ENCODE measurements at places on chromosomes 6 and 20.
A peak's percentile ranks its signal among the peaks of the same experiment; 100 is the strongest.

- ATAC-seq: no peak
These were observed 809.3 kb downstream of the HACE1 start for GRCh38 chr6:104050455-104050854.

DNA sequence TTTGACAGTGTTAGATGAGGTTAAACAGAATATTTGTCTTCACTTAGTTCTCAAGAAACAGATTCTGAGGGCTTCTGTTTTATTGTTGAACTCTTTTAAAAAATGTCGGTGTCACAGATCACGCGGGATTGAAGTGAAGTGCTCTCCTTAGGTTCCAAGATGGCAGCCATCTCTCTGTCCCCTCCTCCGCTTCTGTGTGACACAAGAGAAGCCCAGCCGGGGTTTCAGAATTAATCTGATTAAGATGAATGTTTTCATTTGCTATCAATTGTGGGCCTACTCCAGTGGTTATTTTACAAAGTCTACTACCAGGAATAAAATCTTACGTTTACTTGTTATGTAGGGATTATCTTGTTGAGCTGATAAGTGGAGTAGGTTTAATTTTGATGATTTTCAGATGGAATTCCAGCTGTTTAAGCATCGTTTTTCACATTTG is 10.9 kb downstream of the HIVEP1 start:
- no peak for ATAC-seq

DNA sequence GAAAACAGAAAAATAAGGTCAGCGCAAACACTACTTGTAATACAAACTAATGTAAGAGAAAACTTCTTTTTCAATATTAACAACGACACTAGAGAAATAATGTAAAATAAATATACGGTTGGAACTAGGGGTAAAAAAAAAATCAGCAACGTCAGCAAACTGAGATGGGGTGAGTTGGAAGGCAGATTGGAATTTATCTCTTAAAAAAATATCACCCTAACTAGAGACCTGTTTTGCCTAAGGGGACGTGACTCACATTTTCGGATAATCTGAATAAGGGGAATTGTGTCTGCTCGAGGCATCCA is 705 bp upstream of the UTRN start:
- no peak for ATAC-seq

GRCh38 chr6:149458806-149459205 is 26.0 kb downstream of the ZC3H12D start:
- ATAC-seq: no peak

DNA sequence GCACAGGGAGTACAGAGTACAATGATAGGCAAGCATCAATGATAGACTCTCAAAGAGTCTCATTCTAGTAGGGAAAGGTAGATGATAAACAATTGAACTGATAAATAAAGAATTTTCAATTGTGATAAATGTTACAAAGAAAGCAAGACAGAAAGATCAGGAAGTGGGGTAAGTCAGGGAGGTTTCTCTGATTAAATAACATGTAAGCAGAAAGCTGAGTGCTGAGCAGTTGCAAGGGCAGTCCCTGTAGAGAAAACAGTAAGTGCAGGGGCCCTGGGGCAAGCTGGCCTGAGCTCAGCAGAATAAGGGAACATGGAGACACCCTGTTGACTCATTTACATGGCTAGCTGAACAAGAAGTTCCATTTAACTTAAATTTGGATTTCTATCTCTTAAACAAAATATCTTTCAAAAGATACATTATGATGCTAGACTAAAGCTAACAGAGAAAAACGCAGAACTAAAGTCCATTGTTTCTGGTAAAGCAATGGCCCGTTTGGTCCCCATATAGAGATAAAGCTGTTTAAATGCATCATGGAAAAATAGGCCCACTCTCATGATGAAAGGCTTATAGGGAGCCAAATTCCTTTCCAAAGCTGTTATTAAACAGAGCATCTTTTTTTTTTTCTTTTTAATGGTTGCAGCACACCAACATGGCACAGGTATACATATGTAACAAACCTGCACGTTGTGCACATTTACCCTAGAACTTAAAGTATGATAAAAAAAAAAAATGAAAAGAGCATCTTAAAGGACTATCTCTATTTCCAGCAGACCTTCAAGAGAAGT is 5.3 kb upstream of the TNFAIP3 start:
- no peak for ATAC-seq

DNA sequence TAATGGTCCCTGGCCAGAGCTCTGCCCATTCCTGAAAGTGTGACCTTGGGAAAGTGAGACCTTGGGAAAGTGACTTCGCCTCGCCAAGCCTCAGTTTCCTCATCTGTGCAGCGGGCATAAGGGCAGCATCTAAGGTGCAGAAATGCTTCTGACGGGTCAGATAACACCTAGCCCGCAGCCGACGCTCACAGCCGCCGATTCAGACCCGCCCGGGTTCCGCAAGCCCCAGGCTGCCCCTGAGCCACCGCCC is 486 bp downstream of the FKBP1A start:
- peak; percentile 25 for ATAC-seq

DNA sequence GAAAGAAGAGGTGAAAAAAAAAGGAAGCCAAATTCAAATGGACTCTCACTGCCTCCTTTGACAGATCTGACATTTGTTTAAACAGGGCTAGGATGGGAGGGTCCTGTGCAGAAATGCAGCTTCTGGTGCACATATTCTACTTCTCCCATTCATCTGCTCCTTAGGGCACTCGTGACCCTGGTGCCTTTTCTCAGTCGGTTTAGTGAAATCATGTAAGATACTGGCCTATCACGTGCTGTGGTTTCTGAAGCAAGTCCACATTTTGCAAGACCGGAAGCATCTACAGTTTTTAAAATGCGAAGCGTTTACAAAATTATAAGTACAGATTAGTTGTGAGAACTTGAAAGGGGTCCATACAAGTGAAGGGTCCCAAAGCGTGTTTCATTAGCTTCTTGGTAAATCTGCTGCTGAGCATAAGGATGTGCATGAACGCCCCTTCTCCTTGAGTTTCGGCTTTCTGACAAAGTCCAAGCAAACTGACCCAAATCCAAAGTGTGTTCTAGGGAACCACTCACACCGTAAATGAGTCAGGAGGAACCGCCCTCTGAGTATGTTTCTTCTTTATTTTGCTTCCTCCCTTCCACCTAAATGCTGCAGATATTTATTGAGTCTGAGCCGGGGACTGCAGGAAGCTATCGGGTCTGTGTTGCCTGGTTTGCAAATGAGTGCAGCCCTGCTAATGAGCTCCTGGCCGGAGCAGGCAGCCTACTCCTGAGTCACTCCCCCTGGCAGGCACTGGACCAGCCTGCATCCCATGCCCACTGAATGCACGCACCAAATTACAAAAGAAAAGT is 323.8 kb upstream of the JARID2 start:
- ATAC-seq: no peak

GRCh38 chr20:49161428-49162152 is 26.5 kb downstream of the STAU1 start:
- ATAC-seq: no peak

GRCh38 chr6:150894935-150895552 is 29.5 kb downstream of the MTHFD1L start:
- ATAC-seq: peak; percentile 93

DNA sequence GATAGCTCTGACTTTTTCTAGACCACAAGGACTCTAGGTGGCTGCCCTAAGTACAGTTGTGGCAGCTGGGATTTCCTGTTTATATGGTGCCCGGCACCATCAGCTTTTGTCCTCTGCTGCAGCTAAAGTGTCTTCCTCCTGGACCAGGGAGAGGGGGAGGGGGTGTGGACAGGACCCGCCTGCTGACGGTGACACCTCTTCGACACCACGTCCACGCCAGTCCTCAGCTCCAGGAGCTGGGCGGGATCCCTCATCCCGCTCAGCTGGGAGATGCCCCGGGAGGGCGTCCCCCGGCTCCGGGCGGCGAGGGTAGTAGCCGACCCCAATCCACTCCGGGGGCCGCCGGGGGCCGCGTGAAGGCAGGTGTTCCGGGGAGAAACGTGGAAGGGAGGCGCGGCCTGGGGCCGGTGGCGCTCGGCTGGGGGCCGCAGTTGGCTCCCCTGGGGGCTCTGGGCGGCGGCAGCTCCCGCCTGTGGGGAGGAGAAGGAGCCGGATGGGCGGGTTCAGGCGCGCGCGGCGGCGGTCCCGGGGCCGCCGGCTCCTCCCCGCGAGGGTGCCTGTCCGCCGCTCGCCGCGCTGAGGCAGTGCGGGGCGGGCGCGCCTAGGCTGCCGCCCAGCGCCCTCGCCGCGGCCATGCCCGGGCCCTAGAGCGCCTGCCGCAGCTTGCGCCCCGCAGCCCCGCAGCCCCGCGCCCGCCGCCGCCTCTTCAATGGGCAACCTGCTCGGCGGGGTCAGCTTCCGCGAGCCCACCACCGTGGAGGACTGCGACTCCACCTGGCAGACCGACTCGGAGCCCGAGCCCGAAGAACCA is at the start of gene OGFRL1:
Gene OGFRL1, plus strand, starts transcription at position 584 of the 811 bp plus-strand sequence. Its CDS starts 126 bp downstream, at position 710.
- ATAC-seq: peak; percentile 86

DNA sequence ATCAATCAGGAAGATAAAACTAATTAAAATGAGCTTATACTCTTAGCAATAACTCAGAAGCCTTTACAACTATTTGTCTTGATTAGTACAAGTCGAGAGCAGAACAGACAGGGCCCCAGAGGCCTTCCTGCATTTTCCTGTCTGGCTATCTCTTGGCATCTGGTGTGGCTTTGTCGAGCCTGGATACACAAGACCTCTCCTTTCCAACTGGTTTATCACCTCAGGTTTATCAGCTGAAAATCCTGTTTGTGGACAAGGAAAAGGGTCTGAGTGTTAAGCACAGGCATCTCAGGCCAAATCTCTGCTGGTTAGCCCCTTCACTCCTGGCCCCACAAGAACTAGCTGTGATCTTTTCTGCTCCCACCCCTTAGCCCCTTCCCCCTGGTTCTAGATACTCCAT is 32.6 kb downstream of the BAK1 start:
- no peak for ATAC-seq

GRCh38 chr20:39019805-39020325 is 57.7 kb downstream of the DHX35 start:
- peak; percentile 86 for ATAC-seq

DNA sequence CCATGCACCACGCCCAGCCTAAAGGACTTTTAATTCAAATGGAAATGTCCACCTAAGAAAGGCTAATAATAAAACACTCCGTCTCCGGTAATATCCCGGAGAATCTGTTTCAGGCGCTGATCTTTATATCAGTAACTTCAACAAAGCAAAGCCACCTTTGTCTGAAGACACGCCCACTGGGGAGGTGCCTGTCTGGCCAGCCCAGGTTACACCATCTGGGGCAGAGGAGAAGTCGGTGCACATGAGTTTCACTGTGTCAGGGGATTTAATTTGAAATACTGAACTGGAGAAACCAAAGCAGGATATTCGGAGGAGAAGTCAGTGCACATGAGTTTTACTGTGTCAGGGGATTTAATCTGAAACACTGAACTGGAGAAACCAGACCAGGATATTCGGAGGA is 9.4 kb downstream of the SERPINB6 start:
- no peak for ATAC-seq

GRCh38 chr6:33014841-33015634 is 5.6 kb upstream of the HLA-DOA start:
- ATAC-seq: peak; percentile 71

- no peak for ATAC-seq
These were observed 136.4 kb downstream of the EYA2 start for GRCh38 chr20:47031004-47031403.

GRCh38 chr6:110075406-110075805 is 97.3 kb downstream of the GPR6 start:
- no peak for ATAC-seq

DNA sequence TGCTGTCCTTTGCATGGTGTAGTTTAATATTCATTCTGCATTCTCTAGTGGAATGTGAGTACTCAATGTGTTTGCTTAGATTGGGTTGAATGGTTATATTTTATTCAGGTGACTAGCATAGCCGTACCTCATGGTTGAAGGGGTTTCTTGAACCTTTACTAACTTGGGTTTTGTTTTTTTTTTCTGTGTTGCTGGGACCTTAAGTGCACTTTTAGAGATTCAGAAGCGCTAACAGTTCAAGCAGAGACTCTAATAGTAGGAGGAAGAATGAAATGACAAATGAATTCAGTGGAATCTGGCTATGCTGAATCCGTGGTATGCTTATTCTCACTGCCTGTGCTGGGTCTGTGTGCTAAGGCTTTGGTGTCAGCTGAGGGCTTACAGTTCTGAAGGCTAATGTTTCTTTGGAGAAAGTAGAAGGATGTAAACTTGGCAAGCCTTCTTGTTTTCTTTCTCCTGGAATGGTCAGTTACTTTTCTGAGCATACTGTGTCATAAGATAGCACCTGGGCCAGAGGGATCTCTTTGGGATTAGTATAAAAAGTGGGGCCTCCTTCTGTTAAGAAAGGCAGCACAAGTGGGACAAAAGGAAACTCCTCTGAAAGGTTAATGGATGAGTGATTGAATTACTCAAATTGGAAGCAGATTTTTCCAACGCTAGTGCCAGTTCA is 28.7 kb downstream of the RNF144B start:
- no peak for ATAC-seq

DNA sequence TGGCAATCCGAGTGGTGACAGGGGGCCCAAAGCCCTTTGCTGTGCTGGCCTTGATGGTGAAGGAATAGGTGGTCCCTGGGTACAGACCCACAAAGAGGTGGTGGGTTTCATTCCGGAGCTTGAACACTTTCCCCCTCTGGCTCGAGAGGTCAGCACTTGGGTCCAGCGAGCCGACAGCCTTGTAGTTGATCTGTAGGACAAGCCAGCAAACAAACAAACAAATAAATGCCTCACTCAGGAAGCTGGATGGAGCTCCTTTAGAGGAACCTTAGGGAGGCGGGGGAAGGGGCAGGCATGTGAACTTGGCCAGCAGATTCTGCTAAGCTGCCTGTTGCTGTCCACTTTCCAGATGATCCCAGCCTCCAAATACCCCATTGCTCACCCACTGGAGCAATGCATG is 733.9 kb upstream of the CHD6 start:
- ATAC-seq: no peak

DNA sequence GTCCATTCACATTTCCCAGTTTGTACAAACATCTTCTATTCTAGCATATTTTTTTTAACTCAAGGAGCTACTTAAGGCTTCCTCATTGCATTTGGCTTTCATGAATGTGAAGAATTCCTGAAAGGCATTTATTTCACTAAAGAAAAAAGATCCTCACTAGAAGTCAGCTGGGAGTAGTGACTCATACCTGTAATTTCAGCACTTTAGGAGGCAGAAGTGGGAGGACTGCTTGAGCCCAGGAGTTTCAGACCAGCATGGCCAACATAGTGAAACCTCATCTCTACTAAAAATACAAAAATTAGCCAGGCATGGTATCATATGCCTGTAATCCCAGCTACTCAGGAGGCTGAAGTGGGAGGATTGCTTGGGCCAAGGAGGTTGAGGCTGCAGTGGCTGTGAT is 30.9 kb upstream of the XRN2 start:
- ATAC-seq: no peak

GRCh38 chr20:3470208-3470626 is 601 bp upstream of the ATRN start:
- no peak for ATAC-seq

GRCh38 chr6:72446430-72446829 is 175.4 kb upstream of the KCNQ5 start:
- ATAC-seq: no peak

GRCh38 chr6:31663126-31663960 is 1.5 kb downstream of the GPANK1 start:
- no peak for ATAC-seq

- no peak for ATAC-seq
These were observed 23.2 kb downstream of the CHRNA4 start for GRCh38 chr20:63337786-63338420.

- ATAC-seq: no peak
These were observed 156.1 kb downstream of the COL21A1 start for GRCh38 chr6:56091159-56091869.

GRCh38 chr20:25464501-25465242 is 57.2 kb downstream of the GINS1 start:
- no peak for ATAC-seq
